ENCODE measurements at places on chromosomes 5 and 9.
A peak's percentile ranks its signal among the peaks of the same experiment; 100 is the strongest.

DNA sequence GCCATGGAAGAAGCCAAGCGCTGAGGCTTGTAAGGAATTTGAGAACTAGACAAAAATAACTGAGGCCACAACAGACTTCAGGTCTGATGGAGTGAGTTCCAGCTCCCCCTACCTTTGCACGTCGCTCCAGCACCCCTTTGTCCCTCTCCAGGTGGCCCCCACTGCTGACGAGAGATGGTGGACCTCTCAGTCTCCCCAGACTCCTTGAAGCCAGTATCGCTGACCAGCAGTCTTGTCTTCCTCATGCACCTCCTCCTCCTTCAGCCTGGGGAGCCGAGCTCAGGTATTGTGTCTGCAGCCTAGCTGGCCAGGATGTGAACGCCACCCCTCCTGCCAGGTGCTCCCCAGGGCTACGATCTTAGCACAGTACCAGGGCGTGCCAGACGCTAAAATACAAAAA, 5.2 kb downstream of the BTNL9 start:
- no peak for DNase-seq

- DNase-seq: no peak
These were observed 44.0 kb upstream of the GLRX start for GRCh38 chr5:95866435-95867040.

DNA sequence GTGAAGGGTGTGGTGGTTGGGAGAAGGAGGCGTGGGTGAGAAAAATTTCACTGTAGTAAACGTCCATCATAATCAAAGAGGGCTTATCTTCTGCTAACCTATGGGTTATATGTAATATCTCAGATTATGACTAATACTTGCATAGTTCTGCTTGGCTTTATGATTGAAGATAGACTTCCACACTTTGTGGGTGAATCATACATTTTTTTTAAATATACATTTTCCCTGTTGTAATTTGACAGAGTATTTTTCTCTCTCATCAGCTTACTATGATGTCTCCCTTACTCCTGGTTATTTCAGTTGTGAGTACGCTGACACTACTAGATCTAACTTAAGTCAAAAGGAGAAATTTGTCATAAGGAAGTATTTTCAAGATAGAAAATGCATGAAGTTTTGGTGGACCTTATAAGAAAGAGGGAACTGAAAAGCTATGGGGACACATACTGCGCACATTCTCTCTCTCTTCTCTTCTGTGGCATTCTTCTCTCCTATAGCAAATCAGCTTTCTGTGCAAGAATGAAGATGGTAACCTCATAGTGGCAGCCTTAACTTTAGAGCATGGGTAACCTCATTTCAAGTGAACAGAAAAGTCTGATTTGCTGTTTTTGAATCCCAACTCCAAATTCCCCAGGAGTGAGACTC, 4.9 kb upstream of the JAK2 start:
- no peak for DNase-seq

DNA sequence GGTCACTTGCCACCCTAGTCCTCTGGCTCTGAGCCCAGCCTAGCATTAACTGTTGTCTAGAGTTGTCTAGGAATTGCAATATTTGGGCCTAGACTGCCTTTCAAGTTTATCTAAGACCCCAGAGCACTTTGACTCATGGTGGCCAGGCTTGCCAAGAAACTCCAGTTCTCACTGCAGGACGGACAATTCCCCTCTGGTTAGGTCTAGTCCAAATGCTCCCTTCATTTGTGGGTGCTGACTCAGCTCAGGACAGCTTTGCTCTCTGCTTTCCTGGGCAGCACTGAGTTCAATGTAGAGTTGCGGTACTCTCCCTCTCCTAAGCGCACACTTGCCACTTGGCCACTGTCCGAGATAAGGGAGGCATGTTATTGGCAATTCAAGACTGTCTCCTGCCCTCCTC, 619.4 kb downstream of the TLE1 start:
- DNase-seq: no peak

GRCh38 chr5:173291722-173292658, 36.2 kb downstream of the STC2 start:
- peak; percentile 10 for DNase-seq

DNA sequence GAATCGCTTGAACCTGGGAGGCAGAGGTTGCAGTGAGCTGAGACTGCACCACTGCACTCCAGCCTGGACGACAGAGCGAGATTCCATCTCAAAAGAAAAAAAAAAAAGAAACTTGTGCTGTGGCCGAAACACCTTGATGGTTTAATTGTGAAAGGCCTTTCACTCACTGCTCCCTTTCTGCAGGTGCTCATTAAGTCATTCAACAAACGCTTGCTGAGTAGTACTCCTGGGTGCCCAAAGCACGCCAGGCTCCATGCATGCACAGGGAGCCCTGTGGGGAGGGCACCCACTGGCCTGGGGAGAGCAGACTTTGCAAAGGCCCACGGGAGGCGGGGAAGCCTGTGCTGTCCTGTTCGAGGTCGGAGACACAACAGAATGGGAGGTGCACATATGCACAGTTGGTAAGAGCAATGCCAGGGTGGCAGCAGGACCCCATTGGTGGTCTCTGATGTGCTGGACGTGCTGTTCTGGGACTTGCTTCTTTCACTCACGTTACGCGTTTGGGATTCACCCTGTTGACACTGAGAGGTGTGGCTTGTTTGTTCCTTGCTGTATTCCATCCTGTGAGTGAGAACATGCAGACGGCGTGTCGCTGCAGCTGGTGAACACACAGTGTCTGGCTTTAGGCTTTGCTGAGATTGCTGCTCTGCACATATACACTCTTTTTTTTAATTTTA, 3.0 kb upstream of the ENTPD2 start:
- no peak for DNase-seq

- DNase-seq: no peak
These were observed 436.0 kb downstream of the ZNF608 start for GRCh38 chr5:124310453-124310852.

DNA sequence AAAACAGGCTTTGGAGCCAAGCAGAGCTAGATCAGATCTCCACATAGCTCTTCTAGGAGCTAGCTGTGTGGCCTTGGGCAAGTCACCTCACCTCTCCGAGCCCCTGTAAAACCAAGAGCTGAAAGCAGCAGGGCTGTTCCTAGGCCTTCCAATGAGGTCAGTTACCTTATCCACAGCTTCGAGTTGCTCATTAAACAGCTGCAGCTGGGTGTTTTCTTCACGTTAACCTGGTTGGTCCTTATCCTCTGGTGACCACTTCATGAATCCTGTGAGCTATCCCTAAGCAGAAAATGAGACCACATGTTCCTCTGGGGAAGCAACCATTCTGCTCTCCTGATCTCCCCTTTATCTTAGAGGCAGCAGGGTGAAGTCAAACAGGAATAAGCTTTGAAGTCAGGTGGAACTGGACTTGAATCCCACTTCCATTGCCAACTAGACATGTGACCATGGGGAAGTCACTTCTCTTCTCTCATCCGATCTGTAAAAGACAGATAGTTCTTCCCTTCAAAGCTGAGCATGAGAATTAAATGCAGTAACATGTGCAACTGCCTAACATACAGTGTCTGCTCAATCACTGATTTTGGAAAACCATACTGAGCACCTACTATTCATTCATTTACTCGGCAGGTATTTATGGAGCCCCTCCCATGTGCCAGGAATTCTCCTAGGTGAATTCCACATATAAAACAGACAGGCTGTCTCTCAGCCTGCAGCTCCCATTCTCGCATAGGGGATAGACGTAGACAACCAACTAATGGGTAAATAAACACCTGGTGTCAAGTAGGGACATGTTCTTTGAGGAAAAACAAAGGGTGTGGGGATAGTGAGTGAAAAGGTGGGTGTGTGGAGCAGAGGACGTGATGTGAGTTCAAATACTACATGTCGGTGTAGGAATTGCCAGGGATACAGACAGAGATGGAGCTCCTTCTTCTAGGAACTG, 111.7 kb upstream of the BOD1 start:
- no peak for DNase-seq

- DNase-seq: peak; percentile 67
These were observed 255.8 kb downstream of the SLCO4C1 start for GRCh38 chr5:102040326-102040725.

DNA sequence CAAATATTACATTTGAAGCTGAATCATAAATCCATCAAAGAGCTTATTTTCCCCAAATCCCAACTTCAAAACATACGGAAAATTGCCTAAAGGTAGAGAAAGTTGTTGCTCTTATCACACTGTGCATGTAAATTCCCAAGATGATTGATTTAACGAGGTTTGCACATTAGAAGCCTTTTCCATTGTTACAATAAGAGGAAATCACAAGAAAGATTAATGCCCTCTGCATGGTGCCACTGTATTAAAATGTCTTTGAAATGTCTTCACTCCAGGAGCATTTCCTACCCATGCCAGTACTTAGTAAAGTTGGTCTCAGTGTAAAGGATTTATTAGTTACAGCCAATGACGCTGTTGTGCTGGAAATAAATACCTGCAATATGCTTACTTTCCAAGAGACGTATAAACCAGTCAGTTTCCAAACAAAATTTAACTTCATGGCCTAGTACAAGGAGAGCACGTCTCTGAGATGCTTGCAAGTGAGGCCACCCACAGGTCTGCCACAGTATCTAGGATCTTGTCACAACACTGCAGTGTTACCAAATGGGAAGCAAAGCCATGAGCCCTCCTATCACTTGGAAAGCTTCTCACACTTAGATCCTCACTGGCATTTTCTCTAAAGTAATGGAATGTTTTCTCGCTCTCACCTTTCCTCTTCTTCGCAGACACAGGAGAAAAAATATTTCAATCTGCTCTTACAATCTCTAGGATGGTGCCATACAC, 112.4 kb downstream of the CETN3 start:
- DNase-seq: no peak

DNA sequence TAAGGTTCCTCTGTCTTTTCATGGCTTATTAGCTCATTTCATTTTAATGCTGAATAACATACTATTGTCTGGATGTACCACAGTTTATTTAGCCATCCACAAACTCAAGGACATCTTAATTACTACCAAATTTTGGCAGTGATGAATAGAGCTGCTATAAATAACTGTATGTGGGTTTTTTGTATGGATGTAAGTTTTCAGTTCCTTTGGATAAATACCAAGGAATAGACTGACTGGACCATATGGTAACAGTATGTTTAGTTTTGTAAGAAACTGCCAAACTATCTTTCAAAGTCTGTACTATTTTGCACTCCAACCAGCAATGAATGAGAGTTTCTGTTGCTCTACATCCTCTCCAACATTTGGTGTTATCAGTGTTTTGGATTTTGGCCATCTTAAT, 38.7 kb downstream of the SCAMP1 start:
- DNase-seq: no peak

DNA sequence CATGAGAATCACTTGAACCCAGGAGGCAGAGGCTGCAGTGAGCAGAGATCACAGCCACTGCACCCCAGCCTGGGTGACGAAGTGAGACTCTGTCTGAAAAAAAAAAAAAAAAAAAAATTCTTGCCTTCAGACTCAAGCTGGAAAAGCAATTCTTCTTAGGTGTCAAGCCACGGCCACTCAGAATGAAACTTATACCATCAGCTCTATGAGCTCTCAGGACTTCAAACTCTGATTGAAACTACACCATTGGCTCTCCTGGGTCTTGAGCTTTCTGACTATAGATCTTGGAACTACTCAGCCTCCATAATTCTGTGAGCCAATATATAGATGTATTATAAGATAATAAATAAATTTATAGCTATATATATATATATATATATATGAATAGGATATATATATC, 12.9 kb upstream of the FGF10 start:
- no peak for DNase-seq

DNA sequence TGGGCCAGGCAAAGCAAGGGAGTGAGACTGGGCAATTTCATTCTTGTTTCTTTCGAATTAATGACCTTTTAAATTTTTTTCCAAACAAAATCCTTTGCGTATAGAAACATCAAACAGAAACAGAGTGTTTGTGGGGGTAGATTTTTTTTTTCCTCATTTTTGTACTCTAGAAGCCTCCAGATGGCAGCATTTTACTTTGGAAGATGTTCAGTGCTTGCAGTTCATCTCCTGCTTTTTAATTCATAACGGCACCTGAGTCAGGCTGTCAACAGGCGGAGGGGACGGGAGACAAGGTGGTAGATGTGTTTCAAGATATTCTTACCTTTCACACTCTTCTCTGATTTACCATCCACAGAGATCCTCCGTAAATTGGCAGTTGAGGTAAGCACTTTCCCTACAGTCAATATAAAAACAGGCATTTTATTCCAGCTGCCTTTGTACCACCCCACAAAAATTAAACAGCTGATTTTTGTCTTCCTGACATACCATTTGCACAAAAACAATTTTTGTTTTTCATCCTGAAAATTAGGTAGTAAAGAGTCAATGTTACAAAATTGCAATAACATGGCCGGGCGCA, 99.5 kb upstream of the FBXL17 start:
- DNase-seq: peak; percentile 58

DNA sequence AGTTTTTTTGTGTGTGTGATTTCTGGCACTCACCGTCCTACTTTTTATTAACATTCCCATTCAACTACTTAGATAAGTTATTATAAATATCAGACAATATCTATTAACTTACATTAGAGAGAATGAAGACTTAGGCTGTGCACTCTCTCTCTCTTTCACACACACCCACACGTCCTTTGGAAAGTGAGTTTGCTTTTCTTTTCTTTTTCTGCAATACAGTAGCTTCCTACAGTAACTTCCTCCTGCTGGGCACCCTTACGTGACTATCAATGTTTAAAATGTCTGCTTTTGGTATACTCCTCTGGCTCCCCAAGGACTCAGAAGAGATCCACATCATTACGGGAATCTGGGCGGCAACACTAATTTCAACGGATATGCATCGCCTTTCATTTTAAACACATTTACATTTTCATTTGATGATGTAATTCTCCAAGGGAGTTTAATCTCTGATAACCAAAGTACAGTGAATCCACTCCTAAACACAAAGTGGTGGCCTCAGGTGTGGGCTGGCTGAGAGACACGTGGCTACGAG, 179.5 kb downstream of the MAPKAP1 start:
- DNase-seq: no peak

- DNase-seq: no peak
These were observed 7.6 kb downstream of the SVEP1 start for GRCh38 chr9:110571801-110572483.

DNA sequence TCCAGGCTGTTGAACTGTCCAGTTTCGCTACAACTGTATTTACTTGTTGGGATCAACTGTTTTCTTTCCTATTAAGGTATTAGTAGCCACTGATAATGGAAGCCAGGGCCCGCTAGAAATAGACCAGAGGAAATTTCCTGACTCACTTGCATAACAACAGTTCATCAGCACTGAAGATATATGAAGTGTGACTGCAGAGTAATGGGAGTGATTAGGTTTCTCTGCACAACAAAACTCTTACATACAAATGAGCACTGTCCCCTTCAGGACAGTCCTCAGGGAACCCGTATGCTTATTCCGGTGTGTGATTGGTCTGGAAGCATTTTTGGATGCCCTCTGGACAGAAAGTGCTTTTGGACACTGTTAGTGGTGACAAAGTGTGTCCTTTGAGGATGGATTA, 55.3 kb downstream of the LIX1 start:
- DNase-seq: no peak

GRCh38 chr9:97412626-97413385, 910 bp downstream of the TDRD7 start:
- DNase-seq: no peak

GRCh38 chr5:75610201-75610600, 1.1 kb upstream of the ANKDD1B start:
- no peak for DNase-seq

DNA sequence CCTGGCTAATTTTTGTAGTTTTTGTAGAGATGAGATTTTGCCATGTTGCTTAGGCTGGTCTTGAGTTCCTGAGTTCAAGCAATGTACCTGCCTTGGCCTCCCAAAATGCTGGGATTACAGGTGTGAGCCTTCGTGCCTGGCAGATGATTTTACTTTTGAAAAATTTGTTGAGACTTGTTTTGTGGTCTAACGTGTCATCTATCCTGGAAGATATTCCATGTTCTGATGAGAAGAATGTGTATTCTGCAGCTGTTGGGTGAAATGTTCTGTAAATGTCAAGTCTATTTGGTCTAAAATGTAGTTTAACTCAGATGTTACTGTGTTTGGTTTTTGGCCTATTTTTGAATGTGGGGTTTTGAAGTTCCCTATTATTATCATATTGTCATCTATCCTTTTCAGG, 145.6 kb downstream of the XRCC4 start:
- DNase-seq: no peak
